BJ (cell line): ENCODE measurements at places on chromosomes 2 and 18. TPM values are rescaled to one million over a fixed set of nuclear protein-coding genes. Genes with fewer than 3 reads are reported as not detected.

The ATOH8 gene
- polyA plus RNA-seq, result 12.5 and 19.5 TPM in 2 replicates

The RAX gene
- not detected in 2 replicates for polyA plus RNA-seq

The CSRNP3 gene
- 0.18 and 0.23 TPM in 2 replicates for polyA plus RNA-seq

The SERPINB5 gene
- not detected in 2 replicates for polyA plus RNA-seq

The TCF23 gene
- not detected in 2 replicates for polyA plus RNA-seq

The GPATCH11 gene
- polyA plus RNA-seq, result 2.0 and 4.0 TPM in 2 replicates

The KIDINS220 gene
- polyA plus RNA-seq, result 34.8 and 40.0 TPM in 2 replicates

The HDLBP gene
- polyA plus RNA-seq, result 738 and 948 TPM in 2 replicates

The ATF2 gene
- polyA plus RNA-seq, result 60.6 and 70.2 TPM in 2 replicates

The DSG4 gene
- polyA plus RNA-seq, result not detected in 2 replicates

The DCC gene
- polyA plus RNA-seq, result 0.15 and 0.44 TPM in 2 replicates

The CAPN13 gene
- not detected in 2 replicates for polyA plus RNA-seq

The HOXD8 gene
- polyA plus RNA-seq, result 0.86 and 1.7 TPM in 2 replicates

The RAB17 gene
- 0.25 and 0.51 TPM in 2 replicates for polyA plus RNA-seq

The GPR45 gene
- polyA plus RNA-seq, result not detected in 2 replicates

The SCYGR5 gene
- not detected in 2 replicates for polyA plus RNA-seq

The GCKR gene
- polyA plus RNA-seq, result 0.47 and 0.54 TPM in 2 replicates

The C2orf78 gene
- not detected in 2 replicates for polyA plus RNA-seq

The C2orf15 gene
- not detected in 2 replicates for polyA plus RNA-seq

The POTEI gene
- polyA plus RNA-seq, result not detected in 2 replicates

The VWA3B gene
- polyA plus RNA-seq, result not detected in 2 replicates

The ADNP2 gene
- polyA plus RNA-seq, result 4.1 and 4.4 TPM in 2 replicates

The ALLC gene
- not detected in 2 replicates for polyA plus RNA-seq

The EN1 gene
- not detected in 2 replicates for polyA plus RNA-seq

The MALL gene
- polyA plus RNA-seq, result 2.2 and 2.4 TPM in 2 replicates

The CNDP1 gene
- not detected in 2 replicates for polyA plus RNA-seq

The ATP6V1C2 gene
- polyA plus RNA-seq, result 0.04 and 0.12 TPM in 2 replicates

The IGFBP5 gene
- 882 and 1,060 TPM in 2 replicates for polyA plus RNA-seq

The FIGN gene
- polyA plus RNA-seq, result 2.4 and 3.0 TPM in 2 replicates

The ZC3H6 gene
- 1.2 and 1.4 TPM in 2 replicates for polyA plus RNA-seq

The STARD6 gene
- polyA plus RNA-seq, result not detected in 2 replicates

The ADAM17 gene
- 8.7 and 11.1 TPM in 2 replicates for polyA plus RNA-seq

The MAB21L4 gene
- polyA plus RNA-seq, result not detected in 2 replicates

The PCARE gene
- polyA plus RNA-seq, result not detected in 2 replicates

The SLC8A1 gene
- 18.5 and 34.5 TPM in 2 replicates for polyA plus RNA-seq

The LYG2 gene
- not detected in 2 replicates for polyA plus RNA-seq

The YES1 gene
- 11.3 and 15.8 TPM in 2 replicates for polyA plus RNA-seq

The CFAP221 gene
- 0.12 TPM in 1 of 2 replicates, not detected in the other for polyA plus RNA-seq

The AQP12A gene
- not detected in 2 replicates for polyA plus RNA-seq
